ENCODE measurements at places on chromosomes 6 and 20.

DNA sequence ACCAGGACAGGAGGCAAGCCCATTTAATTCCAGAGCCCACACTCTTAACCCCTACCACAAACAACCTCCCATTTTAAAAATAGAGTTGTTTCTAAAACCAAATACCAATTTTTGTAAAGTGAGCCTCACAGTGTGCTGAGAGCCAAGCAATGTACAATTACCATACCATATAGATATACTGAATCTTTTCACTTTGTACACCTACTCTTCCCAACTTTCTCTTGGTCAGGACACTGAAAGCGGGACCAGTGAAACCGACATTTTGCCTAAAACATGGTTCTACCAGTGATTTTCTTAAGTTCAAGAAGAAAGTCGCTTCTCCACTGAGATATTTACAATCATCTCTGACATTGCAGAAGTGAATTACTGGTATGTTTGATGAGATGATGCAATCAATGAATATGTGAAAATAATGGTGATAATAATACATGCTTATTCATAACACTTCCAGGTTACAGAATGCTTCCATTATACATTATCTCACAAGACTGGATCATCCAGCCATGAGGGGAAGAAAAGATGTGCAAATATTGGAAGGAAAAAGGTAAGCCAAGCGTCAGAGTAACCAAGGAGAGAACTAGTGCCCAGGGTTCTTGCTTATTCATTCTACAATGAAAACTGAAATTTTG, 74.1 kb downstream of the HIVEP2 start:
- DNase-seq = no peak

DNA sequence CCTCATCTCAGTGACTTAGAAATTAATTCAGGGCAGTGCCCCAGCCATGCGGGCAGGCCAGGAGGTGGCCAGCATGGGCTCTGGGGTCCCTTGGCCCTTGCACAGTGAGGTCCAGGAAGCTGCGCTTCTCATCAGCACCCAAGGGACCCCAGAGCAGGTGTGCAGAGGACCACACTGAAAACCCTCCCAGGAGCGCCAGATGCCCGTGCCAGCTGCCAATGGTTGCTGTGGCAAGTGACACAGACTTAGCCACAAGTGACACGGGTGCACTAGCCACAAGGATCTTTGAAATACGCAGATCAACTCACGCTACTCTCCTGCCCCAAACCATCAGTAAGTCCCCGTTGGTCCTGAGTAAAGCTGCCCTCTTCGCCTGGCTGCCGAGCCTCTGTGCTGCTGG, 88.1 kb downstream of the ERMARD start:
- DNase-seq = no peak

- no peak for DNase-seq
These were observed 3.8 kb downstream of the SEC23B start for GRCh38 chr20:18511571-18511970.

- no peak for DNase-seq
These were observed 21.1 kb downstream of the SESN1 start for GRCh38 chr6:109073344-109074132.

DNA sequence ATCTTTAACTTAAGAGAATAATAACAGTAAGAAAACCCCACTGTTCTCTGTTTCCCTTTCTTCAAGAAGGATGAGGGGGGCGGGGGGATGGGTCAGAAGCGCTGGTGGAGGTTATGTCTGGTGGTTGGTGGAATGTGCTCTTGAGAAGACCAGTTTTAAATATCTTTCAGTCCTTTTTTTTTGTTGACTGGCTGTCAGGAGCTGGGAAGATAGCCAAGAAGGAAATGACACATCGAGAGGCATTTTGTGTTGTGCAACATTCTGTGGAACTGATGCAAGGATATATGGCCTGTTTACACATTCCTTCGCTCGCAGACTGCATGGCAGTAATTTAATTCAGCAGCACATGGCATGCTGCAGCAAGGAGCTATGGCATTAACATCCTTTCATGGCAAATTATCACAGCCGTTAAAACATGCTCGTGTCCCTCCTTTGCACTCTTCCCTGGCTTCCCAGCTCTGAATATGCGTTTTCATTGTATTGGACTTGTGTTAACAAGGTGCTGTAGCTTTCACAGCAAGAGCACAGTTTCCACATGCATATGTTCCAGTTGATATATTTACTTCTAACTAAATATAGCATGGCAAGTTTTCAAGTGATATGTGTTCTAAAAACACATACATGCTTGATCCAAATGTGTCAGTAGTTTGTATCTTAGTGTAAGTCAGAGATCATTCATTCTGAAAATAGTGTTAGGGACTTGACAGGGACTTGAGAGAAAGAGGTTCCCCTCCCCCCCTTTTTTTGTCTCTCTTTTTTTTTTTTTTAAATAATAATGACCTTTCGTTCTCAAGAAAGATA, 68.2 kb upstream of the SUPT3H start:
- no peak for DNase-seq

GRCh38 chr6:84156306-84156705, 71.1 kb downstream of the CEP162 start:
- DNase-seq = no peak

GRCh38 chr6:85920782-85921181, 278.1 kb upstream of the SYNCRIP start:
- no peak for DNase-seq

GRCh38 chr6:148311966-148312669, 30.5 kb upstream of the SASH1 start:
- no peak for DNase-seq

DNA sequence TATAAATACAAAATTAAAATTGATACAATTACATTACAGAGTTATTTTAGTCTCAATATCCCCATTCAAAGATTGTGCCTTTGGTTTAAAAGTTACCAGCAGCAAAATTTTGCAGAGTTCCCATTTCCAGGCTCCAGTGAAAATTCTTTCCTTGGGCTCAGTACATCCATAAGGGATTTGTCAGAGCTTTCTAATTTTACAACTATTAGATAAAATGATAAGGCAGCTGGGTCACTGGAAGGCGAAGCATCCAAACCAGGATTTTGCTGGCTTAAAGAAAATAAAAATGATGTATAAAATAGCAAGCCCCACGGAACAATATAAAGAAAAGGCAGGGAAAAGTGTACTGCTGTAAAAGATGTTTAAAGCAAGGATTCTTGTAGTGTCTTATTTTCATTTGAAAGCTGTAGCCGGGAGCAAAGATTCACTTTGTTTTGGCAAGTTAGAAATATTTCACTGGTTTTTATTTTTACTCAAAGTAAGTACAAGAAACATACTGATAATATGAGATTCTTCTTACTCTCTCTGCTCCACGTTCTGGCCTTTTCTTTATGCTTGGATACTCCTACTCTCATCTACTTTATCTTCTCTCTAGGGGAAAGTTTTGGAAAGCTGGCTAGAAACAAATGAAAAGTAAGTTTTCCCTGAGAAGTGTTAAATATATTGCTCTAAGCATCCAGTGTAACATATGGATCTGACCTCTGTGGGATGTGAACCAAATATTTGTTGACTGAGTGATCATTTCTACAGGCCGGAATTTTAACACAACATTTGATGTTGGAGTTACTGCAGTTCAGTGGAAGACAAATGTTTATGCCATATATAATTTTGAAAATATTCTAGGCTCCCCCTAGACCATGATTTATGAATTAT, 488.4 kb downstream of the PHF3 start:
- no peak for DNase-seq

- DNase-seq = no peak
These were observed 191.6 kb upstream of the CCN2 start for GRCh38 chr6:132142768-132143167.

- no peak for DNase-seq
These were observed 37.8 kb downstream of the PSMG4 start for GRCh38 chr6:3296537-3296936.

Measured in stimulated activated CD8-positive, alpha-beta memory T cell treated with anti-CD3 and anti-CD28 coated beads, Interleukin-4, amount 100 ng/mL, for 1 hour (primary cell).